ENCODE measurements at places on chromosomes 2 and 18.

- no peak for DNase-seq
Observed at GRCh38 chr2:237128026-237128703, 42.5 kb downstream of the COPS8 start.

DNA sequence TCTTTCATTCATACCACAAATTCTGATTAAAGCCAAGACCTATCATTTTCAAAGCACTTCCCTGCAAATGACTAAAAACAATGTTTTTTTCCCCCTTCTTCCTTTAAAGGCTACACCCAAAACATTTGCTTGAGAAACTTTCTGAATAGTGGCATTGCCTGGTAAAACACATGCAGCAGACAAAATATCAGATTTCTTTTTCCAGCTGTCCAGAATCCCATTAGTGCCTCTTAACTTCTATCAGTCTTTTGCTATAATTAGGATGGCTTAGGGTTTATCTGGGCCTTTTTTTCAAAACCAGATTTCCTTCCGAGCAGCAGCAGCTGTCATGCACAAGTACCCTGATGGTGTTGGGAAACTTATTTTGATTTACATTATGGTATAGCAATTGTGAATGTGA is 50.6 kb downstream of the ALPK2 start:
- no peak for DNase-seq

GRCh38 chr2:70328921-70329561 is 27.2 kb upstream of the FAM136A start:
- no peak for DNase-seq

GRCh38 chr2:70957798-70958197 is 20.6 kb upstream of the ANKRD53 start:
- no peak for DNase-seq

GRCh38 chr2:213149949-213150314 is 1.5 kb downstream of the IKZF2 start:
- no peak for DNase-seq

DNA sequence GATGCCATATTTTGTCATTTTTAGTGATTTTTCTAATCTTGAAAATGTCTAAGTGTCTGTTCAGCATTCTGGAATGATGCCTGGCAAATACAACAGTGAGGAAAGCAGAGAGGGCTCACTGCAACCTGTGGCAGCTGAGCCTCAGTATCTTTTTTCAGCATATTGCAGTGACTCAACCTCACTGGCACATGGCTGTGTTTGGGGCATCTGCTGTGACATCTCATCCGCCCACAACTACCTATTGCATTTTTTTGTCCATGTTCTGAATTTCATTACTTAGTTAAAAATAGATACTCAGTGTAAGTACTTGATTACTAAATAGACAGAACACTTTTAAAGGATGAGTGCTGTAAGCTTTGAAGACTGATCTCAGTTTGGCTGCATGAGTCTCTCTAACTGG is 10.7 kb downstream of the BABAM2 start:
- no peak for DNase-seq

DNA sequence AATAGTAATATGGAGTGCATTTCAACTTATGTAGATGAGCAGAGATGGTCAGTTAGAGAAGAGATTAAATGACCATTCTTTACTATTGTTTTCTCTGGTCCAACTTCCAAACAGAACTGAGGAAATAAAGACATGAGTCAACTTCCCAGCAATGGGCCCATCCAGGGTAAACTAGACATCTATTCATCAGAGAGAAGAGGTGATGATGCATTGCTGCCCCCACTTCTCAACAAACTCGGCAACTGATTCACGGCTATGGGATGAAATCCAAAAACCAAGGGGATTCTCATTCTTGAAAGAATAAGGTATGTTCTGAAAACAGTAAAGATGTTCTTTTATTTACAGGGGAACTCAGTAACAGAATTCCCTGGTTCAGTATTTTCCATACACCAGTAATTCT is 190.7 kb downstream of the RDH14 start:
- no peak for DNase-seq

- DNase-seq, result no peak
Observed at GRCh38 chr2:173239644-173240043, 115.0 kb upstream of the CDCA7 start.

- DNase-seq, result no peak
Observed at GRCh38 chr2:187462839-187463238, 14.8 kb upstream of the CALCRL start.

- no peak for DNase-seq
Observed at GRCh38 chr2:119734047-119734446, 25.7 kb upstream of the PTPN4 start.

GRCh38 chr2:62465741-62466502 is 40.1 kb downstream of the TMEM17 start:
- no peak for DNase-seq

GRCh38 chr2:74760875-74761630 is 72.9 kb upstream of the HK2 start:
- DNase-seq, result no peak

DNA sequence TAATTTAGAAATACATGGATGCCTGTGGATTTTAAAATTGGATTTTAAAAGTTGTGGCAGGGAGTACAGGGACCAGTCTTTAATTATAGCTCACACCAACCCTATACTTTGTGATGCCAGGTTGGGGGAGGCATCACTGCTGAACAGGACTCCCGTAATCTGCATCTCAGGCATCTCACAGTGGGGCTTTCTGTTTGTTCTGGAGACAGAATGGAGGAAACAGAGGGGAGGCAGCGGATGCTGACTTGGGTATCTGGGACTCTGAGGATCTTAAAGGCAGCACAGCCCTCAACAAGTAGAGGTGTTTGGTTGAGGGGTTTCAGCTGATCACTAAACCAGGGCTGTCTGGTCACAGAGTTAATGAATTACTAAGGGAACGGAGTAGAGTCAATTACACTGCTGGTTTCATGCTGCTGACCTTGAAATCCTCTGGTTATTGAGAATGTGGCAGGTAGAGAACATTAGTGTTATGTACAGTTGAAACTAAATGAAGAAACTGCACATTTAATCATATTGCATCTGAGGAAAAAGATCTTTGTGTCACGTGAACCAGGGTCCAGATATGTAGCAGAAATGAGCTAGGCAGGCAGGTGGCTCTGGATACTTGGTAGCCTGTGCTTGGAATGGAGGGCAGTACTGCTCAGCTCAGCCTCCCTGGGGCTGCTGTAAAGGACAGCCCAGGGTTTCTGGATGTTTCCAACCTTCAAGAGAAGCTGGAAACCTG is 40.3 kb downstream of the FHOD3 start:
- DNase-seq, result peak; percentile 33

DNA sequence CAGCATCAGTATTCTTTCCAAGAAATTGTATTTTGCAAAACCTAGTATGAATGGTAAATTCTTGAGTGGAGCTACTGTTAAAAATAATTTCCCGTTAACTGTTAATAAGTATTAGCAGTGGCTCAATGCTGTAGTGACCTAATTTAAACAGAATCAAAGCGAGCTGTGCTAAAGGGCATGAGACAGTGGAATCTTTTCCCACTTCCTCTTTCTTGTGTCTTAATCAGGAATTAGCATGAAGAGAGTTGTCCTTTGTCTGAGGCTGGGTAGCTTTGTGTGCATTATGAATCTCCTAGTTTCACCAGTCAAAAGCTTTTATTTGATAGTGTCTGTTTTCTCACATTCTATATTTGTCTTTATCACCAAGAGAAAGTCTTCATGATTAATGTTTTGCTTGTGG is 298.8 kb upstream of the GCFC2 start:
- DNase-seq, result no peak

- no peak for DNase-seq
Observed at GRCh38 chr2:165055082-165055851, 99.9 kb upstream of the SLC38A11 start.

- no peak for DNase-seq
Observed at GRCh38 chr2:136901732-136902131, 136.4 kb downstream of the THSD7B start.

- DNase-seq, result no peak
Observed at GRCh38 chr2:3738454-3738853, 35.1 kb downstream of the DCDC2C start.

- DNase-seq, result no peak
Observed at GRCh38 chr2:18724371-18725145, 135.2 kb upstream of the NT5C1B start.

- DNase-seq, result peak; percentile 69
Observed at GRCh38 chr18:58247363-58247834, 203.4 kb downstream of the NEDD4L start.

- no peak for DNase-seq
Observed at GRCh38 chr2:49271060-49271606, 116.8 kb upstream of the FSHR start.

DNA sequence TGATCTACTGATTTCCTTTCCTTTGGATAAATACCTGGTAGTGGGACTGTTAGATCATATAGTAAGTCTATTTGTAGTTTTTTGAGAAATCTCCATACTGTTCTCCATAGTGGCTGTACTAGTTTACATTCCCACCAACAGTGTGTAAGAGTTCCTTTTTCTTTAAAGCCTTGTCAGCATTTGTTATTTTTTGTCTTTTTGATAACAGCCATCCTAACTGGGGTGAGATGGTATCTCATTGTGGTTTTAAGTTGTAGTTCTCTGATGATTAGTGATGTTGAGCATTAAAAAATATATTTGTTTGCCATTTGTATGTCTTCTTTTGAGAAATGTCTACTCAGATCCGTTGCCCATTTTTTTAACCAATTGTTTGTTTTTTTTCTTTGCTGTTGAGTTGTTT is 33.9 kb upstream of the EPG5 start:
- no peak for DNase-seq

DNA sequence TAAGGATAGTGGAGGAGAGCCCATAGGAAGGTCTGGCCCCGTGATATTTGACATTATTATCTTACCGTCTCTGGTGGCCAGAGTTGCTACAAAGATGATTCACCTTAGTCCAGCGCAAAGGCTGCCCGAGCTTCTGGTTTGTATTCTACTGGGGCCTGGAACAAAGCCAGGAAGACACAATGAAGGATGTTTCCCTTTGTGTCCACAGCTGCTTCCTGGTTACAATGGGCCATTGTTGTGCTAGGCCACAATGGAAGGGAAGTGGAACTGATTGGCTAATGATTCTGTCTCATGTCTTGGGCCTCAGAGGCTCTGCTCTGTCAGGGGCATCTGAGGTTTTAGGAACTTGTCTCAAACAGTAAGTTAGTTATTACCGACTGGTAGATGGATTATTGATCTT is 132.2 kb downstream of the TDRD15 start:
- DNase-seq, result no peak

DNA sequence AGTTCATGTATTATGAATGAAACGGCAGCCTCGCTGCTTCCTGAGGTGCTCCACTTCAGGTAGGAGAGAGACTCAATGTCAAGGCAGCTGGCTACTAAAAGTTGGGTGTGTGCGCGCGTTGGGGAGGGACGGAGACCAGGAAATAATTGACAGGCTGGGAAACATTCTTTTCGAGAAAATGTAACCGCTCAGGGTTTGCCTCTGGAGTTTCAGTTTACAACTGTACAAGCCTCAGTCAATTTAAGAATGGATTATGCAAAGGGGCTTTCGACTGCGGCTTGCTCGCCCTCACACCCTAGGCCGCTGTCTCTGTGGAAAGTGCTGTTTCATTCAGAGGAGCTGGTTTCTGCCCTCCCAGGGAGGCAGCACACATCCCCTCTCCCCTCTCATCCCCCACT is 4.4 kb upstream of the SPRED2 start:
- no peak for DNase-seq

GRCh38 chr2:86229221-86229620 is 30.0 kb downstream of the MRPL35 start:
- DNase-seq, result no peak

GRCh38 chr2:238897911-238898311 is 50.0 kb downstream of the TWIST2 start:
- DNase-seq, result no peak

DNA sequence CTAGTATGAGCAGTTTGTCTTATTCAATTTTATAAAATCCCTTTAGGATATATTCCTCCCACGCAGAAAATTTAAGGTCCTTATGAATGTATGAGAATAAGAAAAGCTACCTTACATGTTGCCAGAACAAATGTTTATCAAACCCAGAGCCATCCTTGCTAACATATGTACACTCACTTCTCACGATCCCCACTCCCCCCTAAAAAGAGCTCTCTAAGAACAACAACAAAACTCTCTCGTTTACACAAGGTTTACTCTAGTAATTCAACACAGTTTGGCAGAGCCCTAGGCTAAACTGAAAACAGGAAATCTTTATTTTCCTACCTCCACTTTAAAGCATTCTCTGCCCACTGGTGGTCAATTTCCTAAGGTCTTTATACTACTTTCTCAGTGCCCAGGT is 504.9 kb downstream of the ZEB2 start:
- DNase-seq, result no peak

GRCh38 chr2:165952085-165952484 is 1.5 kb downstream of the TTC21B start:
- no peak for DNase-seq

DNA sequence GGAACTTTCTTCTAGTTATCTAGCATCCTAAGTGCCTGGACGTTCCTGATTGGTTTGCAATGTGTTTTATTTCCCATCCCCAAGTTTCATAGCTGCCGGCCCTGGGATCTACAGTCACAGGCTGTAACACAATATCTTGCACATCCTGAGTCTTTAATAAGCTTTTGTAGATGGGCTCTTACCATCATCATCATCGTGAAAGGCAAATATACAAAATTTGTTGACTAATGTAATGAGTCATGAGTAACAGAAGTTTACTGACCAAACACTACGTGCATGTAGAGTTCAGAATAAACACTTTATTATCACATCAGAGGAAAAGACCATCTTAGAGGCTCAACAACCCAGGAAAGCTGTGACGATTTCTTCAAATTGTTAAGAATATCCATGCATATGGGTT is 8.1 kb upstream of the TYMS start:
- no peak for DNase-seq

- peak; percentile 28 for DNase-seq
Observed at GRCh38 chr18:59881728-59882656, 17.8 kb upstream of the PMAIP1 start.

GRCh38 chr18:70417847-70418246 is 129.0 kb downstream of the SOCS6 start:
- DNase-seq, result no peak

DNA sequence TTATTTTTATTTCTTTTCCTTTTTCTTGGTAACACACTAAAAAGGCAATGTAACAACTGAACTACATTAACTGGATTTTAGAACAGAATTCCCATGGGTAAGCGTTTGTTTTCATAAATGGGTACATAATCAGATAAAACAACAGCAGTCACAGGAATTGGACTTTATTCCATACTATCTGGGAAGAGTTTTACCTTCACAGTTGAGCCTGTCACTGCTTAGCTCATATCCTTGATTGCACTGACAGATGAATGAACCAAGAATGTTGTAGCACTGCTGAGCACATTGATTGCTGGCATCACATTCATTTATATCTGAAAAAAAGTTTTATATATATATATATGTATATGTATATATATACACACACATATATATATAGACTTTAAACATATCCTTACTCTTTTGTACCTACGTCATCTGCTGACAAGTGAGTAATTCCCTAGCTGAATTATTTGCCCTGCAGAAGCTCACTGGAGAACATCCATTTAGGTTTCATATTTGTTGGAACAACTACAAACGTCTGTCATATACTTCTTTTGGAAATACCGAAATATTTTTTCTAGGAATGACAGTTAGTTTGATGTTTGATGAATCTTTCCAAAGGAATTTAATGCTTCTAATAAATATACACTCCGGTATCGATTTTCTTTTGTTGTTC is 47.0 kb downstream of the EFEMP1 start:
- no peak for DNase-seq

- no peak for DNase-seq
Observed at GRCh38 chr18:50027996-50028395, 167.0 kb downstream of the MYO5B start.

All from right kidney (tissue), 9 donors.